Neural crest cell (in vitro differentiated cells): ENCODE measurements at places on chromosomes 6 and 20. TPM values are rescaled to one million over a fixed set of nuclear protein-coding genes. Genes with fewer than 3 reads are reported as not detected.

Gene LY6G6F
- total RNA-seq, result not detected in 2 replicates

Gene FILIP1
- total RNA-seq, result 0.79 and 0.89 TPM in 2 replicates

Gene NRN1
- 1.3 and 1.5 TPM in 2 replicates for total RNA-seq

Gene MCCD1
- total RNA-seq, result not detected in 2 replicates

Gene B3GAT2
- 0.98 and 1.2 TPM in 2 replicates for total RNA-seq

Gene NTSR1
- not detected in 2 replicates for total RNA-seq

Gene OPN5
- total RNA-seq, result not detected in 2 replicates

Gene SLC17A1
- total RNA-seq, result not detected in 2 replicates

Gene TFEB
- 1.1 and 1.3 TPM in 2 replicates for total RNA-seq

Gene MEI4
- total RNA-seq, result 0.44 and 0.64 TPM in 2 replicates
